ENCODE measurements at places on chromosomes 7 and 10.

- DNase-seq: peak; percentile 40
Measured at GRCh38 chr7:139118234-139118804, 8.8 kb upstream of the ZC3HAV1 start.

DNA sequence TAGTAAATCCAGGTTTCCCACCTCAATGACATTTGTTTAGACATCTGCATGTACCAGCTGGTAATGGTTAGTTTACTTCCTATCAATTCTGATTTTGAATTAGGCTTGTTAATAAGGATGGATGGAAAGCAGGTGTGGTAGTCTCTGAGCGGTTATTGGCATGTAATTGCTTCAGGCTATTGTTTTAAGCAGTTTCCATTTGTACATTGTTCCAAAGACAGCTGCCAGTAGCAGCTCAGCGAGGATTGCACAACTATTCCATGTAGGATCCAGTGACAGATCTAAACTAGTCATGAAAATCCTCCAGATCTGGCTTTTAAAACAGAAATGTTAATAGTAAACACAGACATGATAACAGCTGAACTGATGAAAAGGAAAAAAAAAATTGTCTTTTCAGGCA lies 436.0 kb upstream of the ADARB2 start:
- DNase-seq: no peak

- no peak for DNase-seq
Measured at GRCh38 chr7:151893405-151893923, 16.5 kb upstream of the PRKAG2 start.

DNA sequence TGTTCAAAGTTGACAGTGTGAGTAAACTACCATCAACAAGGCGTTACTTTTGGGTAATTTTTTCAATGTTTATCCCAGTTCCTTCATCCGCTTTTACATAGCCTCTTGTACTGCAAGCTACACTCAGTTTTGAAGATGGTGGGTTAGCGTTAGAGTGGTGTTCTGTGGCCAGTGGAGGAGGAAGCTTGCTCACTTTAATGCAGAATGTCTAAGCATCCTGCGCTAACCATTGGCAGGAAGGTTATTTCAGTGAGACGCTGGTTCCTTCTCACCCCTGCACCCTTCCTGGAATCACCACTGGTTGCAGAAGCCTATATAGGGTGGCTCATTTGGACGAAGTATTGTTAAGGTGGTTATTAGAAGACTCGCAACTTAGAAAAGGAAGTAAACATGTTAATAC lies 159.1 kb downstream of the CELF2 start:
- DNase-seq: no peak

DNA sequence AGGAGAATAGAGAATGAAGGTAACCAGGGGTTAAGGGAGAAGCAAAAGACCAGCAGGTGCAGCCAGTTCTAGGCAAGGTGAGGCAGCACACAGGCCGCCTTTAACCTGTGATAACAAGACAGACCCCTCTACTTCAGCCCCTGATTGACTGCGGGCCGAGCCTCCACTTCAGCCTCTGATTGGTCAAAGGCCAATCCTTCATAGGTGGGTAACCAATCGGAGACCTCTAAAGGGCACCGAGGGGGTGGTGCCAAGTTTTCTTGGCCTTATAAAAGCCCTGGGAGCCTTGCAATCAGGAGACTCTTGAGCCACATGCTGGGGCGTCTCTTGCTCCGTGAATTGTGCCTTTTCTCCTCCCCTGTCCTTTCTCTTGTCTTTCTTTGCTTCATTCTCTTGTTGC lies 98.8 kb downstream of the ELFN1 start:
- DNase-seq: no peak

Data from fibroblast of skin of back (primary cell).